ENCODE measurements at places on chromosomes 6 and 20.

GRCh38 chr6:135833771-135834170, 17.7 kb upstream of the PDE7B start:
- DNase-seq, result no peak

GRCh38 chr20:54590856-54591255, 115.5 kb downstream of the DOK5 start:
- DNase-seq, result no peak

DNA sequence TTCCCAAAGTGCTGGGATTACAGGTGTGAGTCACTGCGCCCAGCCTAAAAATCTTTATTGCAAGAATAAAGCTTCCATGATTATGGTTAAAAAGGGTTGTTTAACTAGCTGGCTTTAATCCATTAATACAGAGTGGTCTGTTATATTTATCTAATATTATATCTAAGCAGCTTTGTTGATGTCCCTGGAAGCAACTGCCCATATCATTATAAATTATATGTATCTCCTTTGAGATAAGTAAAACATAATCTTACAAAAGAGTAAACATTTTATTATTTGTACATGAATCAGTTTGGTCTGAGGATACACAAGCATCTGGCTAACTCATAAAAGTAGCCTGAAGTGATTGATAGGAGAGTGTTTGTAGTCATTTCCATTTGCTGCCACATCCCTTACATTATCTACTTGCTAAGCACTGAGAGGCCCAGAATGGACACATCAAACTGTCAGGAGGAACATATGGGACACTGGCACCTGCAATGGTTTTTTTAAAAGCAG, 46.9 kb downstream of the TRAF3IP2 start:
- DNase-seq, result no peak

DNA sequence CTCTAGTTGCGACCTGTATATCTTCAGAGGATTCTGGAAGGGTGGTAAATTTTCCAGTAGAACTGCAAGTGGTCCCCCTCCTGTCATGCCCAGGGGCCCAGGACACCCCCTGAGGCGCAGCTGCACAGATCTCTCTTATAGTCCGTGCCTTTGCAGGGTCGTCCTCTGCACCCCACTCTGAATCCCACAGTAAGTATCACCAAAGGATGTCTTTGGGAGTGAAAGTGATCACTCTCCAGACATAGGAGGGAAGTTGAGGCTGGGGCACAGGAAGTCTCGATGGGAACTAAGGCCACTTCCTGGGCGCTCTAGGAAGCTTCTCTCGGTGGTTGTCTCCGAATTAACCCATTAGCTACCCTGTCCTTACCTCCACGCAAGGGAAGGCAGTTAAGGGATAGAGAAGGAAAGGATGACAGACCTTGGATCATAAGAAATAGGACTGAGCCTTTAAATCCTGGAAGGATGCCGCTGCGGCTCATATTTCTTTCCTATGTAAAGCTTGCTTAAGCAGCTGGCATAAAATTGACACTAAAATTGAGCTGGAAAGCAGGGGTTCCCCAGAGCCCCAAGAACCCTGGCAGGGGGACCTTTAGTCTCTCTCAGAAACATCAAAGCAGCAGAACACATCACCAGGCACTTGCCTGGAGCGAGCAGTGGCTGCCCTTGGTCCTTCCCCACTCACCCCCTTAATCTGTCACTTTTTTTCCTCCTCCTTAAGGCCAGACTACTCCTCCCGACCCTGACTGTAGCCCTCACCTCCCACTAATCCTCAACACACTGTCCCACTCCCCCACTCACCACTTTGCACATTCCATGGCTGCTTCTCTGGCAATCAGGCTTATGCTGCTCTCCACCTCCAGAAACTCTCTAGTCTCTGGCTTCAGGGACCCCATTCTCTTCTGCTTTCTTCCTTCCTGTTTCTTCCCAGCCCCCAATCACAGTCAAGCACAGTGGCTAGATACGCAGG, at the start of gene ZKSCAN4:
ZKSCAN4 (minus strand) TSS at position 261 of the 967 bp plus-strand sequence. CDS start 289 bp downstream, outside the sequence.
- DNase-seq, result peak; percentile 72

DNA sequence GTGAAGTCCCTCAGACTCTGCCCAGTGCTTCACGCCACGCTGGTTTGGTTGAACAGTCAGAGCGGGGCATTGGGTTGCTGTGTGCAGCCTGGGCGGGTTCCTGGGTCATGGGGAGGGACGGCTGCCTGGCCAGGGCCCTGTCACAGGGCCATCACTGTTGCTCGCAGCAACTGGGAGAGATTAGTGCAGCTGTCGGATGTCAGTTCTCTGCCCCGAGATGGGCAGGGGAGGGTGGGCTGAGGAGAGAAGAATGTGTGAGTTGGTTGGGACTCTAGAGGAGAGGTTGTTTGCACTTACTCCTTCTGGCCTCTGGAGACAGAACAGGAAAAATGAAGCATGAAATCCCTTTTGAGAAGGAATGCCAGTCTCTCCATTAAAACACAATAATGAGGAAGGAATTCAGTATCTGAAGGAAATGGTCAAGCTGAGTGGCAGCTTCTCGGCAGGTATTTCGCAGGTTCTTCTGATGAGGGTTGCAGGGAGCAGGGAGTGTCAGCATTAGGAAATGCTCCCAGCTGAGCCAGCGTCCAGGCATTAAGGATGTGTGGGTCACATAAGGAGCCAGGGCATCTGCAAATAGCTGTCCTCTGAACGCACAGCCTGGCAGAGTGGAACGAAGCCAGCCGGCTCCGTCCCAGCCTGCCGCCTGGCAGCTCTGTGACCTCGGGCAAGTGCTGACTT, 95.9 kb downstream of the SSR1 start:
- DNase-seq, result no peak

- peak; percentile 27 for DNase-seq
These were observed 37.8 kb downstream of the RAB44 start for GRCh38 chr6:36735110-36736071.

GRCh38 chr6:22149501-22150367, 147.1 kb downstream of the PRL start:
- no peak for DNase-seq

- DNase-seq, result no peak
These were observed 55.0 kb upstream of the KCNK16 start for GRCh38 chr6:39377539-39377950.

GRCh38 chr20:26308961-26309360, 612.3 kb upstream of the ZNF337 start:
- no peak for DNase-seq

GRCh38 chr6:16956361-16956760, 145.5 kb upstream of the STMND1 start:
- DNase-seq, result no peak

- no peak for DNase-seq
These were observed 14.1 kb downstream of the SCML4 start for GRCh38 chr6:107809966-107810365.

- DNase-seq, result peak; percentile 53
These were observed 264.9 kb downstream of the HIVEP2 start for GRCh38 chr6:142679907-142680700.

DNA sequence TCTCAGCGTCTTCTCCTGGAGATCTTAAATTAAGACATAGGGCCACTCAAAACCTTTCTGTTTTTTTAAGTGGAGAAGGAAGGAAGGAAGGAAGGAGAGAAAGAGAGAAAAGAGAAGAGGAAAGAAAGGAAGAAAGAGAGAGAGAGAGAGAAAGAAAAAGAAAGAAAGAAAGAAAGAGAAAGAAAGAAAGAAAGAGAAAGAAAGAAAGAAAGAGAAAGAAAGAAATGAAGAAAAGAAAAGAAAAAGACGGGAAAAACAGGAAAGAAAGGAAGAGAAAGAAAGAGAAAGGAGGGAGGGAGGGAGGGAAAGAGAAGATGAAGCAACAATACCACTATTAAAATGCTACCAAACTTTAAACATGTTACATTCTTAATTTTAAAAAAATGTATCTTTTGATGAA, 336.5 kb upstream of the ARID1B start:
- no peak for DNase-seq

Data from activated naive CD8-positive, alpha-beta T cell treated with anti-CD3 and anti-CD28 coated beads for 36 hours (primary cell).